Effector memory CD4-positive, alpha-beta T cell (primary cell): ENCODE measurements at places on chromosomes 4 and X.

GRCh38 chr4:168790898-168791297 lies 219.2 kb downstream of the CBR4 start:
- H3K4me3 ChIP-seq: no peak overlapping the region
- H3K27ac ChIP-seq: no peak overlapping the region
- no peaks in the 10 kb centered on the region for H3K36me3 ChIP-seq
- DNase-seq: no peak
- no peaks in the 10 kb centered on the region for H3K4me1 ChIP-seq

- H3K27me3 ChIP-seq: no peaks in the 10 kb centered on the region
- no peak for DNase-seq
- no peak overlapping the region for H3K27ac ChIP-seq
- H3K4me1 ChIP-seq: no peaks in the 10 kb centered on the region
- no peak overlapping the region for H3K4me3 ChIP-seq
Observed at GRCh38 chrX:7233580-7234406, 85.8 kb upstream of the PUDP start.

DNA sequence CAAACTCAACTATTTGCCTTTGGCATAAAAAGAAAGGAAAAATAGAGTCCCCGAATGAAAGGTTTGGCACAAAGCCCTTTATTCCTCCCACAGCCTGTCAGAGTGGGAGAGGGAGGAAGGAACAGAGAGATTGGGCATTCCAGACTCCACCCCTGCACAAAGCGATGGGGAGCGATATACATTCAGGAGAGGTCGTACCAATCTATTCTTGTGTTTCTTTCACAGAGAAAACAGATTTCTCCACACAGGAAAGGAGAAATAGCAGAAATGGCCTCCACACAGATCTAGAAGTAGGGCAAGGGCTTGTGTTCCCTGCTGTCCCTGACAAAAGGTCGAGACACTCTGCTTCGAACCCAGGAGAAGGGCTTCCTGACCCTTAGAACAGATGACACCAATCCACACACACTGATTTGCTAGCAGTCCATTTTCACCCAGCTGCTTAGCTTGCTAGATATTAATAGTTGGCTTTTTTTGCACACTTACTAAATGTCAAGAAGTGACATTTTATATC lies 197.4 kb downstream of the MAML3 start:
- no peak overlapping the region for H3K27ac ChIP-seq
- H3K27me3 ChIP-seq: no peaks in the 10 kb centered on the region
- no peak for DNase-seq
- H3K4me3 ChIP-seq: no peak overlapping the region
- H3K36me3 ChIP-seq: no peaks in the 10 kb centered on the region

GRCh38 chr4:55524844-55525571 lies 21.7 kb downstream of the CLOCK start:
- DNase-seq: no peak
- H3K4me3 ChIP-seq: no peak overlapping the region
- H3K36me3 ChIP-seq: no peaks in the 10 kb centered on the region
- H3K27me3 ChIP-seq: no peaks in the 10 kb centered on the region
- H3K4me1 ChIP-seq: no peaks in the 10 kb centered on the region
